ENCODE measurements at places on chromosomes 2 and 18.

DNA sequence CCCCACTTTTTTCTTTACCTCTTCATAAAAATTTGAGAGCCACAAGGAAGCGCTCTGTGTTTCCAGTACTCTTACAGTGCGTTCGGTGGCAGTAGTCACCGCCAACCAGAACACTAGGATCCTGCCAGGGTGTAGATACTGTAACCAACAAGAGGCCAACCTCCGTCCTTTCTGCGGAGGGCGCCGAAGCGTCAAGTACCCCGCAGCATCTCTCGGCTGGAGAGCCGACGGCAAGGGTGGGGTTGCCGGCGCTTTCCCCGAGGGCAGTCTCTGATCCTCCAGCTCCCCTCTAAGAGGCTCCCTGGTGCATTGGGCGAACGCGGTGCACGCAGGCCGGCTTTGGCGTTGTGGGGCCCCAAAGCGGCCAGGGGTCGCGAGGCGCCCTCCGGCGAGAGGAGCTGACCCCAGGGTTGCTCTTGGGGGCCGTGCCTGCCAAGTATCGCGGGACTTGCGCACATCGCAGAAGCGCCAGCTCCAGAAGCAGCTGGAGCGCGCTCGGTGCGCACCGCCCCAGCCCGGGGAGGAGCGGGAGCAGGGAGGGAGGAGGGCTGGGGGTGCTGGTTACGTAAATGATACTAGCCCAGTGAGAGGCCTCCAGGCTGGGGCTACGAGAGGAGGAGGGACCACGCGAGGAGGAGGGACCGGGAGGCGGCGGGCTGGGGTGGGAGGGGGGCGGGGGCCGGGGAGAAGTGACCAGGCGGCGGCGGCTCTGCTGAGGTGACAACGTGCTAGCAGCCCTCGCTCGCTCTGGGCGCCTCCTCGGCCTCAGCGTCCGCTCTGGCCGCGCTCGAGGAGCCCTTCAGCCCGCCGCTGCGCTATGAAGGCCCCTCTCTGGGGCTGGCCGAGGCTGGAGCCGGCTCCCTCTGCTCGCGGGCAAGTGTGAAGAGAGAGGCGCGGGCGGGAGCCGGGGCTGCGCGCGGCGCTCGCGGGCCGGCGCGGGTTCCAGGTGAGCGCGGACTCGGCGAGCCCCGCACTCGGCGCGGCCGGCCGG, at the start of gene GALNT13:
GALNT13 (plus strand) TSS at position 692 of the 991 bp plus-strand sequence.
- no peak for DNase-seq

DNA sequence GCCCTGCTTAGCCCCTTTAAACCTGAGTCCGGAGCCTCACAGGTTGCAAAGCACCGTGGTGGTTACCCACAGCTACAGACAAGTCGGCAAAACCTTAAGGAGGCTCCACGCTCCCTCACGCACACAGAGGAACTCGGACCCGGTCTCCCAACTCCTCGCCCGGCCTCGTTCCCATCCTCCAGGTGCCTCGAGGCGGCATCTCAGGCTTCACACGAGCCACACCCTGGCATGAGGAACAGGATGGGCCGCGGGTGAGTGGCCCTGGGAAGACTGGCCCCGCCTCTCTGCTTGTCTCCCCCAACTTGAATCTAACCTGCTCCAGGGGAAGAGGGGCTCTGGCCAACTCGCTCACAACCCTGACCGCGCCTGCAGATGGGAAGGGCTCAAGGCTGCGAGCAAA, 97.4 kb downstream of the EIPR1 start:
- DNase-seq: no peak

GRCh38 chr2:239594772-239595608, 194.2 kb upstream of the HDAC4 start:
- DNase-seq: no peak

GRCh38 chr18:49355028-49355427, 105.4 kb downstream of the DYM start:
- no peak for DNase-seq

DNA sequence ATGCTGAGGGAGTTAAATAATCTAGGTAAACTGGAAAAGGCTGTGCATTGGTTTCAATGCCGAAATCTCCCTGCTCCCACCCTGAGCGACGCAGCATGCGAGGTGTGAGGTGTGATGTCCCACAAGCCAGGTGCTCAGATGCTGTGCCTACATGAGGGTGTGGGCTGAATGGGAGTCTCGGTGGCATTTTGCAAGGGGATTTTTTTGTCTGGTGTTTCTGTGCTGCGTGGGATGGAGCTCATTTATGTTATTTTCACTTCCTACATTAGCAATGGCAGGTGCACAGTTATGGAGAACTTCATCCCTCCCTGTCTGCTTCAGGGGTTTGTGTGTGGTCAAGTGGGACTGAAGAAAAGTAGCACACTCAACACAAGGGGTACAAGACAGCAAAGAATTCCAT, 110.2 kb upstream of the CCDC68 start:
- no peak for DNase-seq

DNA sequence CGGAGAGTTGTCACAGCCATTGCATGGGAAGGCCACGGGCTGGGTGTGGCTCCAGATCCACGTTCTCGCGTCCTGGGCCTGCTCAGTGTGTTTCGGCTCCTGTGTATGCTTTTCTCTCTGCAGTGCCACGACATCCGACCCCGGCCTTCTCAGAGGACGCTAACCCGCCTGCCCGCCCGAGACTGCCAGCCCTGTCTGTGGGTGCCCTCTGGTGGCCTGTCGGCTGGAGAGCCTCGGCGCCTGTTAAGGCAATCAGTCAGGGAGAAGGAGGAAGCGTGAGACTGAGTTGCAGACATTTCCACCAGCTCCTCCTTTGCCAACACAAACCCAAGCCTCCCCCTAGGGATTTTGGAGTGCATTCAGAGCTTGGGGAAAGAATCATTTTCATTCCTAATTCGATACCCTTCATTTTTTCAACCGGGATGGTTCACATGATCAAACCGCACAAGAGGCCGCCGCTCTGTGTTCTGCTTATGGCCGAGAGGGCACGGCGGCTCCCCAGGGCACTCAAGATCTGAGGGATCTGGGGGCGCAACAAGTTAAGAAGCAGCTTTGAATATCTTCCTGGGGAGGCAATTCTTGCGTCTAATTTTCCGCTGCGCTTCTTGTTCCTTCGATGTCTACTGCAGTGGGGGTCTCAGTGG, 37.5 kb upstream of the ZBTB7C start:
- peak; percentile 33 for DNase-seq

GRCh38 chr2:206011795-206012194, 74.2 kb downstream of the INO80D start:
- DNase-seq: no peak

GRCh38 chr2:106547164-106547903, 60.2 kb downstream of the CD8B2 start:
- DNase-seq: no peak

GRCh38 chr2:189291460-189291859, 111.9 kb upstream of the COL5A2 start:
- no peak for DNase-seq

DNA sequence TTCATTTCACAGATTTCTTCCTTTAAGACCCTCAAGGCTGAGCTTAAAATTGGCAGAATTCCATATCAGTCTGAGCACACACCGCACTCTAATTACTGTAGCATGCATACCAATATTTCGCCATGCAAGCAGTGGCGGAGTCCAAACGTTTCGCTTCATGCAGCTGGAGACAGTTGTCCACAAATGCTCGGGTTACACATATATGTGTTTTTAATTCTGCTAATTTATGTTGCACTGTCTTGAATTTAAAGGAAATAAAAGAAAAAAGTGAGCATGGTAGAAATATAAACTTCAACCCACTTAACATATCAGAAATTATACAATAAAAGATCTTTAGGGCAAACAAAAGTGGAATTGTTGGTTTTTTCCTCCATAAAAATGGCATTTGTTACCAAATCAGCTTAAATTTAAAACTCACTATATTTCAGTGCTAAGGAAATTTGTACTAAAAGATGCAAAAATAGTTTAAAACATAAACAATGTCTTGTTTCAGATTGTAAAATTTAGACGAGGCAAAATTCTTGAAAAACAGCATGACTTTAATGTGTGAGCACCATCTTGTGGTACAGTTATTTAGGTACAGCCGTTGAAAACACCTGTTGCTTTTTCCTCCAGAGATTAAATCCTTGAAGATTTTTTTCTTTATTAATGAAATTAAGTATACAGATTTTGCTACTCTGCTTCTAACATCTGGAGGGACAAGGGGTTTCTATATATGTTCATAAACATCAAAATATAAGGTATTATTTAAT, 24.1 kb upstream of the KANSL1L start:
- no peak for DNase-seq

GRCh38 chr18:62578980-62579511, 56.2 kb downstream of the ZCCHC2 start:
- no peak for DNase-seq

GRCh38 chr2:109178968-109179367, 50.0 kb downstream of the SH3RF3 start:
- DNase-seq: no peak

GRCh38 chr2:121200419-121201315, 84.3 kb downstream of the TFCP2L1 start:
- no peak for DNase-seq

- no peak for DNase-seq
Observed at GRCh38 chr2:27721335-27721734, 50.2 kb upstream of the MRPL33 start.

DNA sequence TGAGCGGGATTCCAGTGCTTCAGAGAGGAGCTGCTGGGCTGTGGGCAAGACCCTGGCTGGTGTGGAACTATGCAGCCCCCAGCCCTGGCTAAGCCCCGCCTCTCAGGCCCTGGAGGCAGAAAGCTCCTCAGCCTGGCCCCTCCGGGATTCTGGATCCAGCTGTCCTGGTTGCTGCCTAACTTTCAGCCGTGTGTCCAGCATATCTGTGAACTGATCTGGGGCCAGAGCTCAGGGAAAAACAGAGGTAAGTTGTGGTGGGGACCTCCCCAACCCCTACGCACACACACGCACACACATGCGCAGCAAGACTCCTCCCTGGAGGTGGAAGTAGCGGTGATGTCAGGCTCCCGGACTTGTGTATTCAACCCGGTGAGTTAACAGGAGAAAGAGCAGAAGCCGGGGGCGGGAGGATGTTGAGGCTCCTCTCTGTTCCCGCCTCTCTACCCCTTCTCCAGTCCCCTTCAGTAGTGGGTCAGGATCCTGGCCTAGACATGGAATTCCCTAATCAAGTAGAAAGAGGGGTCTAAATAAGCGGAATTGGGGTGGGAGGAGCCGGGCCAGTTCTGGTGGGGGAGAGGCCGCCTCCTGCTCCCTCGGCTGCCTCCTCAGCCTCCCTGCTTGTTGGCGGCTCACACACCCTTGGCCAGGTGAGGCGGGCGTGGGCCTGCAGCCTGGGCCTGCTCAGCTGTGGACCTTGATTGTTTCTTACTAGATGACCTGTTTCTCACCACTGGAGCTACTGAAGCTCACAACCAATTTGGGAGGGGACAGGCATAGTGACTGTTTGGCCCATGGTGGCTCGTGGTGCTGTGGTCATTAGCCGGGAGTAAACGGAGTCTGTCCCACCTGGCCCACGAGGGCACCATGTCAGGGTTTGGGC, 33.4 kb downstream of the SIX2 start:
- no peak for DNase-seq

- DNase-seq: no peak
Observed at GRCh38 chr2:152336119-152336853, 1.3 kb downstream of the FMNL2 start.

DNA sequence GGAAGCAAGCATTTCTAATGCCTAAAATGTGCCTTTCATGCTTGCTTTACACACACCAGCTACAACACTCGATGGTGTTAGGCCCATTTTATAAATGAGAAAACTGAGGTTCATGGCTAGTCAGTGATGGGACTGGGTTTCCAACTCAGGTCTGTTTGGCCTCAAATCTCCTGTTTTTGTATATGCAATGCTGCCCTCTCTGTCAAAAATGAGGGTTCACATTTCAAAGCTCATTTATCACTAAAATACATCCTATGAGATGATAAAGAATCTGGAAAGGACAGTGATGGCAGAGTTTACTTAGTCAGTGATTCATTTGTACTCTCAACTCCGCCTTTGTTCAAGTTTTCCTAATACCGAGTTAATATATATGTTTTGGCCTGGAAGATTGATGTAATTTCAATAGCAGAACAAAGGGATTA, 92.3 kb downstream of the KCTD1 start:
- DNase-seq: no peak

DNA sequence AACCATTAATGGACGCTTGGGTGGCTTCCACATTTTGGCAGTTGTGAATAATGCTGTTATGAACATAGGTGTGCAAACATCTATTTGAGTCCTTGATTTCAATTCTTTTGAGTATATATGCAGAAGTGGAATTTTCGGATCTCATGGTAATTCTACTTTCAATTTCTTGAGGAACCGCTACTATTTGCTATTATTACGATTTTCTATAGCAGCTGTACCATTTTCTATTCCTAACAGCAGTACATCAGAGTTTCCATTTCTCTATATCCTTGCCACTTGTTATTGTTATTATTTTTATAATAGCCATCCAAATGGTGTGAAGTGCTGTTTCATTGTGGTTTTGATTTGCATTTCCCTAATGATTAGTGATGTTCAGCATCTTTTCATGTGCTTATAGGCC, 69.5 kb downstream of the KIF5C start:
- DNase-seq: no peak

- no peak for DNase-seq
Observed at GRCh38 chr2:231583982-231584381, 8.7 kb upstream of the TEX44 start.

- DNase-seq: no peak
Observed at GRCh38 chr2:54763636-54764291, 40.3 kb downstream of the EML6 start.

- DNase-seq: no peak
Observed at GRCh38 chr2:65053199-65053598, 3.0 kb upstream of the CEP68 start.

DNA sequence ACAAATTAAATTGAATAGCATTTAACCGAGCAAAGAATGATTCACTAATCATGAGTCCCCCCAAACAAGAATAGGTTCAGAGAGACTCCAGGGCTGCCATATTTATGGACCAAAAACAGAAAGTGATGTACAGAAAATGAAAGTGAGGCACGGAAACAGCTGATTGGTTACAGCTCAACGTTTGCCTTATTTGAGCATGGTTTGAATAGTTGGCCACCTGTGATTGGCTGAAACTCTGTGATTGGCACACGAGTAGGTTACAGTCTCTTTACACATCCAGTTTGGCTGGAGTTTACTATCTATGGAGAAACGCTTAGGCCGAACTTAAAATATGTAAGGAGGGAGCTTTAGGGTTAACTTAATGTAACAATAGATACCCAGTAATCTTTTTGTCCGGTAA, 27.0 kb upstream of the DPYSL5 start:
- no peak for DNase-seq

DNA sequence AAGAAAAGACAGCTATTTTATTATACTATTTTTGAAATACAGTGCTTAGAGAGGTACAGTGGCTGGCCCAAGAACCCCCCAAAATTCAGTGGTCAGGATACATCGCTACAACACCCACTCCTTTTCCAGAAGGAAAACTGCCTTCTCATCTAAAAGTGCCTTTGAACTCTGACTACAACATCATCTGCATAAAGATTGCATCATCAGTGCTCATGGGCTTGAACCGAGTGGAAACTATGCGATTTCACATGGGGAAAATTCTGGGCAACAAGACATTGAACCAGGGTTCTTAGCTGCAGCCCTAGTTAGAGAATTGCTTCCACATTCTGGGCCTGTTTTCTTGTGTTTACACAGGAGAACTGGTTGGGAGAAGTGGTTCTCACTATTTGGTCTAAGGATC, 294.6 kb upstream of the SLC14A2 start:
- DNase-seq: no peak

Data from GOT3 (cell line).